ENCODE measurements at places on chromosomes 7 and 10.
A peak's percentile ranks its signal among the peaks of the same experiment; 100 is the strongest.

- no peak for DNase-seq
Measured at GRCh38 chr10:32084185-32084851, 28.1 kb upstream of the KIF5B start.

GRCh38 chr7:41478187-41478586 lies 224.7 kb downstream of the INHBA start:
- no peak for DNase-seq

DNA sequence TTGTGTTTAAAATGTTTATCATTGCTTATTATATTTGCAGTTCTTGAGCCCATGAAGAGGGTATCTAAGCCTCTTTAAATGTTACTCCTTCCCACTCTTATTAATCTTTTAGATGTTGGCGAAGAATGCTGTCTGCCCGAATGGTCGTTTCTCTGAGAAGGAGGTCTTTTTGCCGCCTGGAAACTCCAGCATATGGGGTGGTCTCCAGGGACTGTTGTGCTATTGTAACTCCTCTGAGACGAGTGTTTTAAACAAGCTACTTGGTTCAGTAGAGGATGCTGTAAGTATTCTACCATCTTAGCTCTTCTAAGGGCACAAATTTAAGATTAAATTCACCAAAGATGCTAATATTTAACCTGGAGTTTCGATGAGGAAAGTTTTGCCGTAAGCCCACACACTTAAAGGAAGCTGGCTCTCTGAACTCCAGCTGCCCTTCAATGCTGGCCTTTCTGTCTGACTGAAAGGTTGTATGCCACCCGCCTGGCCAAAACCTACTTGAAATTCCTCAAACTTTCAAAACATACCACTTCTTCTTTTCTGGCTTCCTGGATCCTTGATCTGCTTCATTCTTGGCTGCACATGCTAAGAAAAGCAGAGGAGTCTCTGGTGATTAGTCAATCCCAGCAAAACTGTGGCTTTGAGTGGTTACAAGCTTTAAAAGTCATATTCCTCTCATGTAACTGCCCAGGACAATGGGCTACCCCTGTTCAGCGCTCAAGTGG lies 74.7 kb downstream of the ABCA13 start:
- no peak for DNase-seq

GRCh38 chr10:12960334-12960898 lies 41.1 kb downstream of the CCDC3 start:
- no peak for DNase-seq

- peak; percentile 99 for DNase-seq
Measured at GRCh38 chr10:73252445-73253224, at the start of gene MRPS16. Gene MRPS16, minus strand, starts transcription at chr10:73252644. Its CDS starts 162 bp downstream, at chr10:73252482.

DNA sequence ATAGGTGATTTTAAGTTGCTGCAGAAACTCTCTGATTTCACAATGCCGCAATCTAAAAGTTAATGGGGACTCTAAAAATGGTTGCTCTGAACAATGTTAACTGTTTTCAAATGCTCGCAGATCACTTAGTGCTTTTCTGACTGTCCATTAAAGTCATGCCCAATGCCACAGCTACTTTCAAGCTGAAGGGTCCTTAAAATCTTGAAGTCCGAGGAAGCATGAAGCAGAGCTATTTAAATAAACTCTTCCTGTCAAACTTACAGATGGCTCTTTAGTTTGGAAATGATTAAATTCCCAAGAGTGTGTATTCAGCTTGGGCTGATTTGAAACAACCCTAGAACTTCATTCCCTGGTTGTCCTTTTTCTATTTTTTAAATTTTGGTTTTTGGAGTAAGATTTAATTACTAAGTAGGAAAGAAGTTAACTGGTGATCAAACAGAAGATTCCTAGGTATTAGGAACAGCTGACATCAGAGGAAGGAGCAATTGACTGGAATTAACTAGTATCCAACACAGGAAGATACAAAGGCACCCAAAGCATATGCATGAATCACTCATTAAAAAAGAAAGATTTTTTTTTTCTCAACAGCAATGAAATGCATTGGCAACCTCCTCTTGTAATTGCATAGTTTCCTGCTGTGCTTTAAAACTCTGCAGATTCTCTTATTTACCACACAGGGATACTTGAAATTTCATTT lies 105.1 kb downstream of the NRP1 start:
- no peak for DNase-seq

DNA sequence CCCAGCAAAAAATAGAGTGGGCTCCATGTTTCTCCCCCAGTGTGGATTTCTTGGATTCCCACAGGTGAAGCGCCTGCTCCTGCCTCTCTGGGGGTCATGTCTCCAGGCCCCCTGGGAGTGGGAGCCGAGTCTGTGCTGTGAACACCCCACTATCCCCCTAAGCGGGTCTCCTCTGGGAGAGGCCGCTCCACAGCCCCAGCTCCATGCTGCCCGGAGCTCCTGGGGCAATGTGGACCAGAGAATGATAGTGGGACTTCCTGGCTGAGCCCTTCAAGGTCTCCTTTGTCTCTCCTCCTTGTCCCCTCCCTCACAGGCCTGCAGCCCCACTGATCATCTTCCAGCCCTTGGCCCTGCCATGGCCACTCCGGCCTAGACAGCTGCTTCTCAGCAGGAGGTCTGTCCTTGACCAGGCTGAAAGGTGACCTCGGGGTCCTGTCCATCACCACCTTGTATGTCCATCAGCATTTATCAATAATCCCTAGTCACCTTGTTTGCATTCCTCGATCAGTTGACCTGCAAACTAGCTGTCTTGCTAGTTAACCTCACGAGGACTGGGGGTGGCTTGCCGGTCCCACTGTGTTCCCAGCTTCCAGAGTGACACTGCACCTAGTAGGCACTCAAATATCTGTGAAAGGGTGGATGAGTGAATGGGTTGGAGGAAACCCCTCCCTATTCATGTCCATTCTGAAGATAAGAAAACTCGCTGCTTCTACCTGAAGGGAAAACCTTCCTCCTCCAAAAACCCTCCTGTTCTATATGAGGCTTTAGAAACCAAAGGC lies 776 bp upstream of the CALML3 start:
- no peak for DNase-seq
